ENCODE measurements at places on chromosomes 3 and 15.

DNA sequence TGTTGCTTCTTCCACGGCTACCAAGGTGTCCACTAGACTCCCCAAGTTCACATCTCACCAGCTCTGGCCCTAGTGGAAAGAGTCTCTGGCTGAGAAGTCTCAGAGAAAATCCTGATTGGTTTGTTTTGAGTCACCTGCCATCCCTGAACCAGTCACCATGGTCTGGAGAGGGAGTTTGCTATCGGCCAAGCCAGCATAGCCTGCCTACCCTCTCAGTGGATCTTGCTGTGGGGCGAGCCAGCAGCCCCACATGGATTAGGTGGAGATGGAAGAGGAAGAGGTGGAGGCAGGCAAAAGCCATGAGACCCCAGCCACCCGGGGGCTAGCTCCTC, 48.1 kb upstream of the FLNB start:
- DNase-seq: no peak

DNA sequence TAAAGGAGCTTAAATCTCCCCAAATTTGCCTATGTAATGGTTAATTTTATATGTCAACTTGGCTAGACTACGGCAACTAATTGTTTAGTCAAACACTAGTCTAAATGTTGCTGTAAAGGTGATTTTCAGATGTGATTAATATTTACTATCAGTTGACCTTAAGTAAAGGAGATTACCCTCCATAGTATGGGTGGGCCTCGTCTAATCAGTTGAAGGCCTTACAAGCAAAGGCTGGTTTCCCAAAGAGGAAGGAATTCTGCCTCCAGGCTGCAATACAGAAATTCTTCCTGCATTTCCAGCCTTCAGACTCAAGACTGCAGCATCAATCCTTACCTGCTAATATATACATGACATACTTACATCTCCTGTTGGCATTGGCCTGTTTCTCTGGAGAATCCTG, 23.6 kb downstream of the SLC12A8 start:
- DNase-seq: no peak

- no peak for DNase-seq
Observed at GRCh38 chr3:142053244-142053643, 96.1 kb downstream of the TFDP2 start.

DNA sequence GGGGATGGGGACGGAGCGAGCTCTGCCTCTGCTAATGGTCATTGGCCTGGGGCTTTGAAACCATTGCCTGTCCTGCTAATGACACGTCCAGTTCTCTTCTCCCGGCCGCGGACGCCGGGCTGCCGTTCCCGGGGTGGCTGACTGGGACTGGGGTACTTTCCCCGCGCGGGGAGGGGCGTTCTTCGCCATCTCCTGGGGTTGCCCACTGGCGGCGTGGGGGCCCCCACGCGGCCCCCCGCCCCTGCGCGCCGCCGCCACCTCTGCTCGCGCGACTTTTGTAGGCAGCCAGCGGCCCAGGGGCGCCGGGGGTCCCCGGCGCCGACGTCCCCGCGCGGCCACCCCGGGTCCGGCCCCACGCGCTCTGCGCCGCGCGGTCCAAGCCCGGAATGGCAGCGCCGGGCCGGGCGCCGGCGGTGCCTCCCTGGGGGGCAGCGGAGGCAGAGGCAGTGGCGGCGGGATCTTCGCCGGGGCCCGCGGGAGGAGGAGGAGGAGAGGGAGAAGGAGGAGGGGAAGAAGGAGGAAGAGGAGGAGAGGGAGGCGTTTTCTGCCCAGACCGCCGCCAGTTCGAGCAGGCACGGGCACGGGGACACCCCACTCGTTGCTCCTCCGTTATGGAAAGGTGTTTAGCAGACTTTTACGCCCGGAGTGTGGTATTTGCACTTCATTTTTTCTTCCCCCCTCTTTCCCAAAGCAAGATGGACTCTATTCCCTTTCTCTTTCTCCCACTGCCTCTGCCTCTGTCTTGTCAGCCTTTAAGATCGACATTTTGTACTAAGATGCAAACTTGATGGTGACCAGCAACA, 2.3 kb downstream of the BBX start:
- peak; percentile 52 for DNase-seq

All from SW480 (cell line).